Naive thymus-derived CD4-positive, alpha-beta T cell (primary cell): ENCODE measurements at places on chromosomes 1 and 21. TPM values are rescaled to one million over a fixed set of nuclear protein-coding genes. Genes with fewer than 3 reads are reported as not detected.

The SLC35E2B gene
- 76.7 TPM for total RNA-seq

The PAFAH2 gene
- 12.7 TPM for total RNA-seq

The SPRR2F gene
- total RNA-seq, result not detected in 2 replicates

The RABGAP1L gene
- 97.4 TPM for total RNA-seq

The HYI gene
- total RNA-seq, result 15.8 TPM

The EPS8L3 gene
- total RNA-seq, result not detected

The HSD3B2 gene
- total RNA-seq, result not detected in 2 replicates

The KRTAP19-7 gene
- total RNA-seq, result not detected

The SYTL1 gene
- total RNA-seq, result 172 TPM

The AGO1 gene
- 28.0 TPM for total RNA-seq

The ADAMTSL4 gene
- total RNA-seq, result 0.68 and 0.89 TPM in 2 replicates

The TSPAN1 gene
- not detected for total RNA-seq

The COA6 gene
- 44.9 and 47.3 TPM in 2 replicates for total RNA-seq

The NOC2L gene
- total RNA-seq, result 69.0 TPM
